ENCODE measurements at places on chromosomes 1 and 21.
A peak's percentile ranks its signal among the peaks of the same experiment; 100 is the strongest.

GRCh38 chr1:176919386-176920378 is 244.8 kb downstream of the ASTN1 start:
- no peak for DNase-seq

- no peak for DNase-seq
Measured at GRCh38 chr1:72936151-72936740, 653.9 kb upstream of the NEGR1 start.

DNA sequence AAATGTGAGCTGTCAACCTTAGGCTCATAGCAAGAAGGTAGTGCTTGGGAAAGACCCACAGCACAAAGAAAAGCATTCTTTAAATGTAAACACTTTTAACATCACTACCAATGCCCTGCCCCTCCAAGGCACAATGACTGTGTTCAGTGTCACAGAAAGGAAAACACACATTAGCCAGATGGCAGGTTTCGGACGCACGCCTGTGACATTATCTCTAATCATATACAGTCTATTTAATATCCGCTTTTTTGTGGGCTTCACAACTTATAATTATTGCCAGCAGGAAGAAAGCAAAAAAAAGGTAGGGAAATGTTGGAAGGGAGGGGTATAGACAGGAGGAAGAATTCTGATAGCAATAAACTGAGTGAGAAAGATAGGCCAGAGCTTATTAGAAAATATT is 112.4 kb upstream of the BEND5 start:
- no peak for DNase-seq

- peak; percentile 45 for DNase-seq
Measured at GRCh38 chr1:53110370-53111072, 31.9 kb downstream of the SLC1A7 start.

DNA sequence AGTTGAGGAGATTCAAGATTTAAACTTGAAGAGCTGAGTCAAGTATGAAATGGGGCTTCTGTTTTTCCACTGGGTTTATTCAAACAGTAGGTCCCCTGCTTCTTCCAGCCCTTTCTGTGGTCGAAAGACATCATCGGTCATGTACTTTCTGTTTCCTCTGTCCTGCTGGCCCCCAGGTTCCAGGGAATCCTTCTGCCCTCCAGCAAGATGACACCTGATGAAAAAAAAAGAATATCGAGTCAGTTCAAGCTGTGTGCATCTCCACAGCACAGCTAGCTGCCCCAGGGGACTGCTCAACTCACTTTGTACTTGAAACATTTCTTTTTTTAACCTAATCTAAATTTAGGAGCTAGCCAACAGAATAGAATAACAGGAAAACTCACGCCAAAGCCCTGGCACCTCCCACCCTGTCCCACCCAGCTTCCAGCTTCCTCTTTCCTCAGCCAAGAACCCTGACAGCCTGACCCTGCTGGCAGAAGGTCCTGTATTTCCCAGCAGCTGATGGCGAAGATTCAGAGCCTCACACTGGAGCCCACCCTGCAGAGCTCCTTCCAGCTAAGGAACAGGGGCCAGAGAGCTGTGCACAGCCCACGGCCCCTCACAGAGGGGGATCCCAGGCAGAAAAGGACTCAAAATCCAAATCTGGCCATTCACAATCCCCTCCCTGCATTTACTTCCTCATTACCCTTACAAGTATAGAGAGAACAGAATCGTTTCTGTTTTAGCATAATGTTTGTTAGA is 176.5 kb downstream of the PSMG1 start:
- DNase-seq, result no peak

GRCh38 chr1:213070406-213070805 is 19.4 kb downstream of the RPS6KC1 start:
- no peak for DNase-seq

DNA sequence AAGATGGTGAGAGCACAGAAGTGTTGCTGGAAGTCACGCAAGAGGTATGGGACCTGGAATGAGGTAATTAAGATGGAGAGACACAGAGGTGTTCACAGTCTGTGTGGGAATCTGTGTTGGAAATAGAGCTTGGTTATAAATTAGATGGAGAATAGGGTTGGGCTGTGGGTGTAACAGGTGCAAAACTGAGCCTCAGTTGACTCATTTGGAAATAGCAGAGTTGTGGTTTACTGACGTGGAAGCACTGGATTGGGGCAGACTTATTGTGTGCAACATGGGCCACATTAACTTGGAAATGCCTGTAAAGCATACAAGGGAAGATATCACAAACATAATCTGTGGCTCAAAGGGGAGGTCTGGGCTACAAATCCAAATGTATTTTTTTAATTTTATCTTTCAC is 13.0 kb downstream of the CAMSAP2 start:
- no peak for DNase-seq

DNA sequence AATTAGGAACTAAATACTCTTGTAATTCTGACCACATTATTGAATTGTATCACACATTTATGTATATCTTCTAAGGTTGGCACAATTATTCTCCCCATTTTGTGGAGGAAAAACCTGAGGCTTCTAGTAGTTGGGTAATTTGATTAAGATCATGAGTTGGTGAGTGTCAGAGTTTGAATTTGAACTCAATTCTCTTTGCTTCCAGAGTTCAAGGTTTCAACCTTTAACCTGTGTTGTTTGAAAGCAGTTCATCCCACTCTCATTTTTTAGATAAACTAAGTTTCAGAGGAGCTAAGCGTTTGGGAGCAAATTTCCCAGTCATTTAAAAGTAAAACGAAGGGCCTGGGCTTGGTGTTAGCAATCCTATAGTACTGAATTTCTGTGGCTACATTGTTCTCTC is 293.4 kb downstream of the ADGRL2 start:
- DNase-seq, result no peak

GRCh38 chr1:224621813-224622682 is 5.9 kb downstream of the CNIH3 start:
- DNase-seq, result no peak

DNA sequence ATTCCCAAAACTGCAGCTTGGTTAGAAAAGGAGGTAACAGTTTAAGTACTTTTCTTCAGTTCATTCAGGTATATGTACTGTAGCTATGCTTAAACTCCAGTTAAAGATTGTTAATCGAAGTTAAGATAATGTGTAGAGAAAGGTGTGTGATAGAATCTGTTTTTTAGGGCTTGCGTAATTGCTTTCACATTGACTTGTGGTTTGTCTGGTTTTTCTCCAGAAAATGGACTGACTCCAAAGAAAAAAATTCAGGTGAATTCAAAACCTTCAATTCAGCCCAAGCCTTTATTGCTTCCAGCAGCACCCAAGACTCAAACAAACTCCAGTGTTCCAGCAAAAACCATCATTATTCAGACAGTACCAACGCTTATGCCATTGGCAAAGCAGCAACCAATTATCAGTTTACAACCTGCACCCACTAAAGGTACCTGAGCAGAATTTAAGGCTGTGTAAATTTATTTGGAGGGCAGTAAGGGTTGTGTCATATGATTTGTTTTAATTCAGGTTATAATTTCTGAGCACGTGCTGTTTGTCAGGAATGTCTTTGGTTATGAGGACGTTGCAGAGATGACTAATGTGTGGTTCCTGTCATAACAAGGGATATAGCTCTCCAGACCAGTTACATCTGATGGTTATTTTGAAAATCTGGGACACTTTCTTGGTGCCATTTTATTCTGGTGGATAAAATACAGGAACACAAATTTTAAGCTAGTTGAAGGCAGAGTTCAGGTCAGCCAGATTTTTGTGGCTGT is 26.0 kb downstream of the ATF6 start:
- DNase-seq, result no peak

GRCh38 chr1:85417017-85417416 is 47.9 kb downstream of the DDAH1 start:
- no peak for DNase-seq

GRCh38 chr1:36831186-36831810 is 203.0 kb downstream of the GRIK3 start:
- no peak for DNase-seq

GRCh38 chr1:12230549-12231275 is 882 bp downstream of the VPS13D start:
- peak; percentile 37 for DNase-seq

GRCh38 chr1:206674745-206675175 is 9.9 kb upstream of the MAPKAPK2 start:
- DNase-seq, result peak; percentile 3

DNA sequence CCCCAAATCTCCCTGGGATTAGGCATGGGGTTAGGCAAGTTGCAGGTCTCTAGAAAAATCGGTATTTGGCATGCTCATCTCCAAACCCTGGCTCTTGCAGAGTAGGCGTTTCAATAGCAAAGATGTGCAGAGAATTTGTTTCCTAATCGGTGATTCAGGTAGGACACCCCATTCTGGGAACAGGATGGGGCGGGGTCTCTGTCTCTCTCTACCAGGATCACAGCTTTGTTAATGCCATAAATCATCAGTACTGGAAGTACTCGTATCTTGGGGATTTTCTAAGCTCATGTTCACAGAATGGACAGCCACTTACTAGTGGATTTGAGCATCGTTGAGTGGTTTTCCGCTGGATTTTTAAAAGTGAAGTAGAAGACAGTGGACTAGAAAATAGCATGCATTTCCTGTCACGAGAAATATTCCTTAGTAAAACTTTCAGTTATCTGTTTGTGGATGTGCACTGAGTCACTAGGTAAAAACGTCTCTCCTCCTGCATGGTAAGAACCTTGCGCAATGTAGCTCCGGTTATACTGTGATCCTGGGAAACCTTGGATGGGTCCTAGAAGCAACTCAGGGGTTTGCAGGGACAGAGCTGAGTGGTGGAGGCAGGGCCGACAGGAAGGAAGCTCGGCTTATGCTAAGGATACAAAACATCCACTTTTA is 5.1 kb downstream of the TMEM51 start:
- DNase-seq, result no peak

DNA sequence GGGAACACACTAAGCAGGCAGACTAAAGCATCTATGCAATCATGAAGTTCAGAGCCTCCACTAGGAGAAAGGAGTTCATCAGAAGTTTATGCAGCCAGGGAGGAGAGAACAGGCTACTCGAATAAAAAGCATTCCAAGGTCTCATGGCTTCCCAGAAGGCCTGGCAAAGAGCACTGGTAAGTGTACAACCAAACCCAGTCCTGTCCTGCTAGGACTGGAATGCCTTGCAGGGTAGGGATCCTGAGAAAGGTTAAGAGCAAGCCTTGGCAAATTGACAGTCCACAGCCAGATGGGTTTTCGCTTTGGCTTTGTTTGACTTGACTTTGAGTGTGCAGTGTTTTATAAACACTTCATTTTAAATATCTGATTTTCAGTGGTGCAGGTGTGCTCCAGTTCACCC is 133.6 kb upstream of the ATP1B1 start:
- no peak for DNase-seq

DNA sequence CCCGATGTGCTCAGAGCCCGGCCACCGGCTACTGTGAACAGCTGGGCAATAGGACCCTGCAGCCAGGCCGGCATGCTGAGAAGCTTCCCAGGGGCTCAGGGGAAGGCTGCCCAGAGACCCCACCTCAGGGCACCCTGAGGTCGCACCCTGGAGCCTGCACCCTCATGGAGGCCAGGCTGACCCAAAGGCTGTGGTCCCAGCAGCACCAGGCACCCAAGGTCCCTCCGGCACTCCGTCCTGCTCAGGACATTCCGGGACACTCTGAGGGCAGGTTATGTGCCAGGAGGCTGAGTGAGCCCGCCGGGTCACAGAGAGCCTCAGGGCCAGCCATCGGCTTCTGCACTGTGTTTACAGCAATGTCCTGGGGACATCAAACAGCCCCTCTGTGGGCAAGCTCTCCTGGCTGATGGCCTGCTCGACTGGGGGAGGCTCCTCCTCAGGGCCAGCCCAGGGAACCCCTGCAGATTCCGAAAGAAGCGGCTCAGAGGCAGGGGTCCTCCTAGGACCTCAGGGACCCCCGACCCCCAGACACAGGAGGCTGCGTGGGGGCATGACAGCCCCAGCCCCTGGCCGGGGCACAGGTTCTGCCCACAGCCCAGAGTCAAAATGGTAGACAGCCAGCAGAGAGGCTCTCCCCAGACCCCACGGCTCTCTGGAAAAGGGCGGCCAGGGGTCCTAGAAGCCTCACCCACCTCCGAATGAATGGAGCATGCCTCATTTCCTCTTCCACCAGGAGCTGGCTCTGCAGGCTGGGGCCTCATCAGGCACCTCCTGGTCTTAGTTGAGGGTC is 8.2 kb downstream of the SLC19A1 start:
- peak; percentile 30 for DNase-seq

DNA sequence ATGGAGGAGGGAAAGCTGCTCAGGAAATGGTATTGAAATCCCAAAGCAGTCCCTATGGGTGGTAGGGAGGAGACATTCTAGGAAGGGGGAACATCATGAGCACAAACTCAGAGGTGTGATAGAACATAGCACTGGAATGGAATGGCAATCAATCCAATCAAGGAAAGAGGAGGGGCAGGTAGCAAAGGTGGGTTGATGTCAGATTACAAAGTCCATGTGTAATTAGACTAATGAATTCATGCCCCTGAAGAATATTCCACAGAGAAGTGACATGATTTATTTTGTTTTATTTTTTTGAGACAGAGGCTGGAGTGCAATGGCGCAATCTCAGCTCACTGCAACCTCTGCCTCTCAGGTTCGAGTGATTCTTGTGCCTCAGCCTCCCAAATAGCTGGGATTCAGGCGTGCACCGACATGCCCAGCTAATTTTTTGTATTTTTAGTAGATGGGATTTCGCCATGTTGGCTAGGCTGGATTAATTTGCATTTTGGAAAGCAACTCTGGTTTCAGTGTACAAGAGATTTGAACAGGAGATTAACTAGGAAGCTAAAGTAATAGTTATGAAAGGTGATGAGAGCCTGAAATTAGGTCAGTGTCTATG is 36.1 kb downstream of the DEGS1 start:
- no peak for DNase-seq

DNA sequence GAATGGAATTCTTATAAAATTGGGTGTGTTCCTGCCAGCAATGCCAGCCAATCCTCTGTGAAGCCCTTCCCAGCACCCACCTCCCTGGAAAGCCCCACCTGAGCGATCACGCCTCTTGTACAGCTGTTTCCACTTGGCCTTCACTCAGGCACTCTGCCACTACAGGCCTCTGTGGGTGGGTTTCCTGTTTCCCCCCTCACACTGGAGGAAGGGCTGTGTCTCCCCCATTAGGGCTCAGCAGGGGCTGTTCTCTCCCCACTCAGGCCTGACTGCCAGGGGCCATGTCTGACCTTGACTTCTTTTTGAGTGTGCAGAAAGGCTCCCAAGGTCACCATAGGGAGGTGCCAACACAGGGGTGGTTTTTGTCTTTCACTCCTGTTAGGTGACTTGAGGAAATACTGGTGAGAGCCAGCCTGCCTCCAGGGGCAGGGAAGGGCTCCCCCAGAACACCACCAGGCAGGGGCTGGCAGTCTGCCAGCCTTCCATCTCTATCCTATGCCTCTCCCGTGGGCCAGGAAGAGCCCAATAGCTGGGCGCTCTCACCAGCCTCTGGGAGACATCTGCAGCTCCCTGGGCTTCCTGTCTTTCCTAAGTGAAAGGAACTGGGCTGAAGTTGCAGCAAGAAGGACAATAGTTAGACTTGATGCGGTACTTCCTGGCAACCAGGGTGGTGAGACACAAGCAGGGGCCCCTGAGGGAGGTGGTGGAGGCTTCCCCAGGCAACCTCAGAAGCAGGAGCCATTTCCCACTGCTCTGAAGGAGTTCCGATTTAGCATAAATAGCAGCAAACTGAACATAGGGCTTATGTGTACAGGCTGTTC is 49.1 kb downstream of the ELK4 start:
- no peak for DNase-seq
